ENCODE measurements at places on chromosomes 5 and 9.

DNA sequence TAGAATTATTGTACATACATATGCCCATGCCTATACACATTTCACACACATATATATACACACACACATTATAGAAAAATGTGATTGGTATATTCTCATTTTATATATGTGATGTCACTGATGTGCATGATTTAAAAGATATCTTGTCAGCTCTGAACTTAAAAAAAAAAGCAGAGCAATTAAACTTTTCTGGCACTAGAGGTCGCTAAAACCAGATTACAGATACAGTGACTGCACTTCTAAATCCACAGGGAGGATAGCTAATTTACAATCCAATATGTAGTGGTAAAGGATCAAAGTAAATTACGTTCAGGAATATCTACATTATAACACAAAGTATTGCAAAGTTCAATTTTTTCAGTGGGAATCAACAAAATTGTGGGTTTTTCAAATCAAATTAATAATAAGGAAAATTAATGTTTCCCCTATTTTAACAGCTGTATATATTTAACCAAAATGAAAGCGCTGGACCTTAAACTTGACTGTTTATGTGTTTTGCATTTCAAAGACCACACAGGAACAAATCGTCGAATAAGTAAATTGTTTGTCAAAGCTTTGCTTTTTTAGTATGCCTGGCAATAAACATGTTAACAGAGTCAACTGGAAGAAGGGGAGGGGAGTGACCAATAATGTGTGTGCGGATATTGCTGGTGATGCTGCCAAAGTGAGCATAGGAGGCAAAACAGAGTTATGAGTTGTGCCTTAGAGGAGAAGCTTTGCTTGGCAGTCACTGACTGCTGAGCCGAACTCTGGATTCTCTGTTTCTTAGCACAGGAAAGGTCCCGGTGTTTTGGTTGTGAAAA lies 1201.4 kb upstream of the C9orf72 start:
- no peak for DNase-seq

GRCh38 chr9:128043467-128043868 lies 23.7 kb downstream of the NAIF1 start:
- no peak for DNase-seq

- no peak for DNase-seq
These were observed 256.2 kb downstream of the ACTL7B start for GRCh38 chr9:108599571-108599970.

- no peak for DNase-seq
These were observed 236.2 kb upstream of the ADRA1B start for GRCh38 chr5:159680095-159680494.

DNA sequence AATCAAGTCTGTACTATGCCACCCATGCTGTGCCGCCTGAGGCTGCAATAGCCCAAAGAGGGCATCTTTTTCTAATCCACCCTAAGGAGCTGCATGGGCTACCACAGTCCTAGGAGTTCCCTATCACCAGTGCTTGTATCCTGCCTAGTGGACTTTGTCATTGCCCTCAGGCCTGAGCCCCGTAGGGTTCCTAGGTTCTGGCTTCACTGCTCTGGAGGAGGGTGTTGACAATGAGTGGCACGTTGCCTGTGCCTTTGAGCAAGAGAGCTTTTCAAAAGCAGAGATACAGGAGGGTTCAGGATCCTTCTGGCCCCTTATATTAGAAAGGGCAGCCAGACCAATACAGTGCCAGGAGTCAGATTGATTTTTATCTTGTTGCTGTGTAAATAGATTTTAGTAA lies 93.0 kb downstream of the PRDM6 start:
- no peak for DNase-seq

DNA sequence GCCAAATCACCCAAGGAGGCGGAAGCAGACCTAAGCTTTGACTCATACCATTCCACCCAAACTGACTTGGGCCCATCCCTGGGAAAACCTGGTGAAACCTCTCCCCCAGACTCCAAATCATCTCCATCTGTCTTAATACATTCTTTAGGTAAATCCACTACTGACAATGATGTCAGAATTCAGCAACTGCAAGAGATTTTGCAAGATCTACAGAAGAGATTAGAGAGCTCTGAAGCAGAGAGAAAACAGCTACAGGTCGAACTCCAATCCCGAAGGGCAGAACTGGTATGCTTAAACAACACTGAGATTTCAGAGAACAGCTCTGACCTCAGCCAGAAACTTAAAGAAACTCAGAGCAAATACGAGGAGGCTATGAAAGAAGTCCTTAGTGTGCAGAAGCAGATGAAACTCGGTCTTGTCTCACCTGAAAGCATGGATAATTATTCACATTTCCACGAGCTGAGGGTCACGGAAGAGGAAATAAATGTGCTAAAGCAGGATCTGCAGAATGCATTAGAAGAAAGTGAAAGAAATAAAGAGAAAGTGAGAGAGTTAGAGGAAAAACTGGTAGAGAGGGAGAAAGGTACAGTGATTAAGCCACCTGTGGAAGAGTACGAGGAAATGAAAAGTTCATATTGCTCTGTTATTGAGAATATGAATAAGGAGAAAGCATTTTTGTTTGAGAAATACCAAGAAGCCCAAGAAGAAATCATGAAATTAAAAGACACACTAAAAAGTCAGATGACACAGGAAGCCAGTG lies 15.8 kb upstream of the TTC23L start:
- DNase-seq = no peak

Measured in activated CD4-positive, alpha-beta T cell treated with anti-CD3 and anti-CD28 coated beads, Interleukin-2, amount 50 U/mL, for 4 hours (primary cell).